ENCODE measurements at places on chromosomes 4 and X.
A peak's percentile ranks its signal among the peaks of the same experiment; 100 is the strongest.

- DNase-seq, result peak; percentile 34
Measured at GRCh38 chr4:145097331-145097820, 620 bp downstream of the ANAPC10 start.

DNA sequence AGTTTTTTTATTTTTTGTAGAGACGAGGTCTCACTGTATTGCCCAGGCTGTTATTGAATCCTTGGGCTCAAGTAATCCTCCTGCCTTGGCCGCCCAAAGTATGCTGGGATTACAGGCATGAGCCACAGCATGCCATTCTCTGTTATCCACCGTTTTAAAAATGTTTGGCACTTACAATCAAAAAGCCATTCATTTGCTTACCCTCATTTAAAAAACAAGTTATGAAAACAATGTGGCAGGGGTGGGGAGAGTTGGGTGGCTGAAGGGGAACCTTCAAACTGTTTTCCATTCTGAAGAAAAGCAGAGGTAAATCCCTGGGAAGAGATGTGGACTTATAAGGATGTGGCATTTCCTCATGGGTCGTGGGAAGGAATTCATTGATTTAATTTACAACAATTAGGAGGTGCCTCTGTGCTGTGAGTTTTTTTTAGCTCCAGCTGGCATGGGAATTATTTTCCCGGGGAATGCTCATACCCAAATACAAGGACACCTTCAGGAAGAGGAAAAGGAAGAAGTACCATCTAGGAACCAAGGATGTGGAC lies 103.5 kb downstream of the MID1 start:
- no peak for DNase-seq

GRCh38 chr4:74456849-74457395 lies 12.0 kb downstream of the AREG start:
- DNase-seq, result no peak

- DNase-seq, result no peak
Measured at GRCh38 chr4:127559981-127560380, 72.8 kb upstream of the INTU start.

DNA sequence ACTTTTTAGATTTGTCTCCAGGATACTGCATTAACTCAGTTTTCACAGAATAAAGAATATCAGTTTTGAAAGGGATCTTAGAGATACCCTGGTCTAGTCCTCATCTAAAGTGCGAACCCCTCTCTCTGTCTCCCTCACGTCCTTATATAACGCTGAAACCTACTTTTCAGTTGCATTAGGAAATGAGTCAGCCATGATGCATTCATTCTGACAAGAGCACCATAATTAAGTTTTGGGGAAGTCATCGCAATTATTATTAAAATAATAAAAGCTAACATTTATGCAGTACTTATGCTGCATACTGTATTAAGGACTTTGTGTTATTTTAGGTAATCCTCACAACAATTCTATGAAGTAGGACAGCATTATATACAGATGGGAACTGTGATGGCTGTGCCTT lies 116.1 kb downstream of the REELD1 start:
- no peak for DNase-seq

DNA sequence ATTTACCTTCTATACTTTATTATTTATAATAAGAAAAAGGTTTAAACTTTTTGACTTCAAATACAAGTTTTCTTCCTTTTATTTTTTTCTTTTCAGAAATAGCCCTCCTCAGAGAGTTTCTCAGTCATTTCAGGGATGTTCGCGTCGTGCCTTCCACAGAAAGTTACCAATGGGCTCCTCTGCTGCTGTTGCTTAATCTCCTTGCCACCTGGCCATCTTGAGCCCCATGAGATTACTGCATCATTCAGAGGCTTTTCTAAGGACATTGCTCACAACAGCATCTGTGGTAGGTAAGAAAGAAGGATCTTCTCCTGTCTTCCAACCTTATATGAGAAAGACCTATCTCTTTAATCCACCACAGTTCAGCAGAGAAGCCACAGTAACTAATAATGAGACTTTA lies 1361.9 kb upstream of the ADGRL3 start:
- no peak for DNase-seq

- DNase-seq, result peak; percentile 54
Measured at GRCh38 chrX:71542411-71542810, 9.5 kb downstream of the OGT start.

GRCh38 chr4:83251447-83251830 lies 33.2 kb downstream of the COQ2 start:
- no peak for DNase-seq

GRCh38 chrX:149909324-149910177 lies 19.8 kb upstream of the HSFX4 start:
- no peak for DNase-seq

DNA sequence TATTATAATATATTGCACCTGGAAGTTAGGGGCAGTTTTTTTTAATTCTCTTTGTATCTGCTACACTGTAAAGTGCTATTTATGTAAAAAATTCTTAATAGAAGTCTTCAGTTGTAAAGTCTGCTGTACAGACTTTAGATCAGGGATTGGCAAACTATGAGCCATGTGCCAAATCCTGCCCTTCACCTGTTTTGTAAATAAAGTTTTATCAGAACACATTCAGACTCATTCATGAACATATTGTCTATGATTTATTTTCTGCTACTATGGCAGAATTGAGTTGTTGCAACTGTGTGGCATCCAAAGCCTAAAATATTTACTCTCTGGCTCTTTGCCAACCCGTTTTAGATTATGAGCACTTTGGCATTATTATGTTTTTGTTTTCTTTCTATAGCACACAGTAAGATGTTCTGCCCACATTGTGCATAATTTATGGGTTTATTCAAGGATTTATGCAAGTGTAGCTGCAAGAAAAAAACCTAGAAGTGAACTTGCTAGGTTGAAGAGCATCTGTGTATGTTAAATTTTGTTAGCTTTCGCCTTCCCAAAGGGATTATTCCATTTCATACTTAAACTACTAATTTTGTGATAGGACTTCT lies 56.9 kb downstream of the CLCN3 start:
- no peak for DNase-seq

DNA sequence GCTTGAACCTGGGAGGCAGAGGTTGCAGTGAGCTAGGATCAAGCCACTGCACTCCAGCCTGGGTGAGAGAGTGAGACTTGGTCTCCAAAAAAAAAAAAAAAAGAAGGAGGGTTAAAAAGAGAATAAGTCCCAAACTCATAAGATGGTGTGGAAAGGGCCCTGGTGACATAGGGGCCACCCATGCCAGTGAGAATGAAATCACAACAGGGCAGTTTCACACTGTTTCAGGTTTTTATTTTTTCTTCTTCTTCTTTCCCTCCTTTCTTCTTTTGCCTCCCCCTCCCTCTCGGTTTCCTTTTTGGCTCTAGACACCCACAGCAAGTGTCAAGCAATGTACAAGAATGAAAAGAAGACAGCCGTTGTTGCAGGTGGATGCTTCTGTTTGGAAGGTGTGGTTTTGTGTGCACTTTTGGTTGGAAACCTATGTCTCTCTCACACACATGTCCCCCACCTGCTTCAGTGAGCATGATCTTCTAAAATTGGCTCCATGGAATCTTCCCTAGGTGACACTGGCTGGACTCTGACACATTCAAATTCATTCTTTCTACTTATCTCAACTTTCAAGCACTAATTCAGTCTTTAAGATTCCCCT lies 14.4 kb upstream of the TLR8 start:
- no peak for DNase-seq

- no peak for DNase-seq
Measured at GRCh38 chr4:55736605-55737183, 82.9 kb upstream of the EXOC1L start.

DNA sequence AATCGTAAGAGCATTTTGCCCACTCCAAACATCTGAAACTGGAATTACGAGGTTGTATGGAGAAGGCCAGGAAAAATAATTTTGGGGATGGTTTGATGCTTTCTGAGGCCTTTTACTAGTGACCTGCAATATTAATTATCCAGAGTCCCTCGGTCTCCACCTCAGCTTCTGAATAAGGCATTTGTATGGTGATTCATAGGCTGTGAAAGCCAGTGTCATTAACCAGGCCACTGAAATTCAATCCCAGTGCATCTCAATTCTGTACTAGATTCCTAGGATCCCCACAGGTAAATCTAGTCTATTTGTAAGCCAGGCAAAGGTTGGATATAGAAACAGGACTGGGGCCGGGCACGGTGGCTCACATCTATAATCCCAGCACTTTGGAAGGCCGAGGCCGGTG lies 135.4 kb upstream of the RBPJ start:
- DNase-seq, result no peak

GRCh38 chrX:144566592-144566991 lies 680.7 kb upstream of the SPANXN1 start:
- no peak for DNase-seq

- no peak for DNase-seq
Measured at GRCh38 chr4:57037982-57038604, 59.4 kb downstream of the POLR2B start.

DNA sequence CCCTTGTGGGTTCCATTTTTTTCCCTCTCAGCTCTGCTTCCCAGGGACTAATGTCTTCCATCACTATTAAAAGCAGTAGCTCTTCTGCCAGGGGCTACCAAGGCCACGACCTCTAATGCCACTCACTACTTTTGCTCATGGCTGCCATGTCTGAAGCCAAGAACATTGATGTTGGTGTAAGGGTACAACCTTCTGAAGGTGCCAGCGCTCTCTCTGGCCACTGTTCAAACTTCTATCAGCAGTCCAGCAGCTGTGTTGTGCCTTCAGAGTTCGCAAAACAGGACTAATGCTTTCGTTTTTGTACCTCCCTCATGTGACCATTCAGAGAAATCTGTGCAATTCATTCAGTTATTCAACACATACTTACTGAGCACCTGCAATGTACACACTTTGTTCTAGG lies 121.5 kb upstream of the ENPEP start:
- DNase-seq, result no peak

DNA sequence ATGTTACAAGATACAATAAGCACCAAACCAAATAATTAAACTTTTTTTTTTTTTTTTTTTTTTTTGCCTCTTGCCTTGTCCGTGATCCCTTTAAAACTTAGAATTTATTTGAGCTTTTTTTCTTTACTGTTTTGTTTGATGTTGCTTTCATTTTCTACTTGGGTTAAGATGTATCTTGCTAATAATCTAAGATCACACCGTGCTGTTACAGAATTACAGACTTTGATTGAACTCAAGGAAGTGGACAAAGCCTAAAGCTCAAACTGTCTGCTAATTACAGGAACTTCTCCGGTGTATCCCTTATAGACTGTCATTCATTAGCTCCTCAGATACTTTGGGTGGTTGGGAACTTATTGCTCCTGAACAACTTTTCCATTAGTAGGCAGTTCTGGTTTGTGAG lies 26.5 kb downstream of the STIM2 start:
- DNase-seq, result no peak

- DNase-seq, result no peak
Measured at GRCh38 chr4:134343081-134343480, 141.5 kb upstream of the PABPC4L start.

GRCh38 chr4:161704653-161705052 lies 459.1 kb downstream of the FSTL5 start:
- no peak for DNase-seq

GRCh38 chrX:118504581-118504980 lies 9.0 kb downstream of the DOCK11 start:
- DNase-seq, result no peak

- DNase-seq, result peak; percentile 74
Measured at GRCh38 chrX:40380655-40381488, 199.9 kb upstream of the ATP6AP2 start.

DNA sequence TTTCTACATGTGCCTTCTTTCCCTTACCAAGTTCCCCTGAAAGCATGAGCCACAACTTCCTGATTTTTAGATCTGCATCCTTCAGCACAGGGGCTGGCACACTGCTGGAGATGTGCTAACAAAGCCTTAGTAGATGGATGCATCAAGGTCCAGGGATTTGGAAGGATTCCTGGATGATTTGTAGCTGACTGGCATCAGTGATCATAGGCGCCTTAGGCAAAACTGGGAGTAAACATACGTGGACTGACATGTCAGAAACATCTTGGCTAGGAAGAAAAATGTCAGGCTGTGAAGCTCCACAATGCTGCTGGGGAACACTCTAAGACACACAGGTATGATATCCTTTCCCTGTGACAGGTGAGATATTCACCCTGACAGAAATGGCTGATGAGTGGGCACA lies 156.4 kb downstream of the AMELX start:
- no peak for DNase-seq

GRCh38 chrX:130419263-130419662 lies 17.5 kb downstream of the RBMX2 start:
- DNase-seq, result no peak

- no peak for DNase-seq
Measured at GRCh38 chrX:104008831-104009230, 4.7 kb downstream of the H2BW1 start.

GRCh38 chrX:10447564-10448214 lies 172.7 kb downstream of the MID1 start:
- DNase-seq, result no peak

- DNase-seq, result no peak
Measured at GRCh38 chrX:132855780-132856341, 102.6 kb downstream of the HS6ST2 start.

GRCh38 chr4:56531149-56531770 lies 25.7 kb downstream of the ARL9 start:
- no peak for DNase-seq

GRCh38 chr4:54908763-54909162 lies 216.6 kb downstream of the KDR start:
- DNase-seq, result peak; percentile 20
